Neural progenitor cell (in vitro differentiated cells): ENCODE measurements at places on chromosomes 2 and 18. TPM values are rescaled to one million over a fixed set of nuclear protein-coding genes. Genes with fewer than 3 reads are reported as not detected.
A peak's percentile ranks its signal among the peaks of the same experiment; 100 is the strongest.

G6PC2 gene
- total RNA-seq, result not detected in 2 replicates

DNA sequence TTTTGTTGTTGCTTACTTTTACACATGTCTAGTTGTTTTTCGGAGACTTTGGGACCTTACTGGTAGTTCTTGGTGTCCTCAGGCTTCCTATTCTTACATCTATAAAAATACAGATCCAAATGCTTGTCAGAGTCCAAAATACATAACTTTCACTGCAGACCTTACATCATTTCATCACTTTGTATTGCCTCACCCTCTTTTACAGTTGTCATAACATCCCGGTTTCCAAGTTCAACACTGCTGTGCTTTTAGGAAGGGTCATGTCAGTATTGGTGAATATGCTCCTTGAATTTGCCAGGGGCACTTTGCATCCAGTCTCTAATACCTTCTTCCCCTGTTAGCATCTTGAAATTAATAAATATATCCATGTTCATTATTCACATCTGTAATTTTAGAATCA, 518.2 kb upstream of the RAB12 start:
- no peak overlapping the region for H3K4me3 ChIP-seq
- H3K36me3 ChIP-seq, result no peaks in the 10 kb centered on the region

ANO7 gene
- total RNA-seq, result 1.8 TPM in 1 of 2 replicates, not detected in the other

DNA sequence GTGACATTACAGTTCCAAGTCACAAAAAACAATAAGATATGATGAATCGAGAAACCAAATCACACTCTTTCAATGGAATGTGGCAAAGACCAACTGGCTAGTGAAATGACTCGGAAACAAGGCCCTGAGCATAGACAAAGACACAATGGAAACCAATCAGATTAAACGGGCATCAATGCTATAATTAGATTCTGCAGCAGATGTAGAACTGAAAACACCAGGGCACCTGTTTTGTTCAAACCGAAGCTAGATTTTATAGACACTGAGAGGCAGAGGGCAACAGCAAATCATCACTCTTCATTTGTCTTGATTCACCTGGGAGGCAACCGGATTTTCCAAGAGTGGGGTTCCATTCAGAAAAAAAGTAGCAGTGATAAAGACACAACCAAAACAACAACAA, 92.8 kb upstream of the BARD1 start:
- no peaks in the 10 kb centered on the region for H3K27me3 ChIP-seq
- H3K4me1 ChIP-seq, result peaks cover 21% of the 10 kb centered on the region
- H3K4me3 ChIP-seq, result peak overlapping the region; percentile 10
- DNase-seq, result peak; percentile 80

GRCh38 chr2:120712180-120712681, 23.4 kb upstream of the GLI2 start:
- H3K4me1 ChIP-seq, result peaks cover 10% of the 10 kb centered on the region
- H3K27ac ChIP-seq, result no peak overlapping the region
- no peak overlapping the region for H3K4me3 ChIP-seq
- H3K27me3 ChIP-seq, result peaks cover 59% of the 10 kb centered on the region
- no peak for DNase-seq
- no peaks in the 10 kb centered on the region for H3K36me3 ChIP-seq

LRRC30 gene
- not detected in 2 replicates for total RNA-seq

LYPD6B gene
- 0.34 TPM in 1 of 2 replicates, not detected in the other for total RNA-seq

DNA sequence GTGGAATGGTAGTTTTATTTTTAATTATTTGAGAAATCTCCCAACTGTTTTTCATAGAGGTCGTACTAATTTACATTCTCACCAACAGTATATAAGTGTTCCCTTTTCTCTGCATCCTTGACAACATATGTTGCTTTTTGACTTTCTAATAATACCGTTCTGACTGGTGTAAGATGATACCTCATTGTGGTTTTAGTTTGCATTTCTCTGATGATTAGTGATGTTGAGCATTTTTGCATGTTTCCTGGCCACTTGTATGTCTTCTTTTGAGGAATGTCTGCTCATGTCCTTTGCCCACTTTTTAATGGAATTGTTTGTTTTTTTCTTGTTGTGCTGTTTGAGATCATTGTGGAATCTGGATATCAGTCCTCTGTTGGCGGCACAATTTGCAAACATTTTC, 242.5 kb downstream of the ZNF521 start:
- H3K36me3 ChIP-seq, result peaks cover 9% of the 10 kb centered on the region
- no peaks in the 10 kb centered on the region for H3K27me3 ChIP-seq
- no peak for DNase-seq

- no peak overlapping the region for H3K27ac ChIP-seq
- no peak overlapping the region for H3K4me3 ChIP-seq
- no peak for DNase-seq
Observed at GRCh38 chr18:35335866-35336265, 8.4 kb downstream of the ZNF24 start.

GRCh38 chr2:142767847-142768246, 109.6 kb upstream of the KYNU start:
- no peaks in the 10 kb centered on the region for H3K36me3 ChIP-seq
- no peak overlapping the region for H3K27ac ChIP-seq
- H3K27me3 ChIP-seq, result no peaks in the 10 kb centered on the region

GRCh38 chr2:27356056-27356381, 545 bp downstream of the GTF3C2 start:
- H3K27me3 ChIP-seq, result no peaks in the 10 kb centered on the region
- peak overlapping the region; percentile 68 for H3K4me3 ChIP-seq
- peak overlapping the region; percentile 94 for H3K27ac ChIP-seq
- H3K4me1 ChIP-seq, result peaks cover 5% of the 10 kb centered on the region

GRCh38 chr2:118864207-118864606, 16.8 kb upstream of the EN1 start:
- H3K36me3 ChIP-seq, result no peaks in the 10 kb centered on the region
- H3K27ac ChIP-seq, result no peak overlapping the region
- DNase-seq, result no peak
- peaks cover 67% of the 10 kb centered on the region for H3K27me3 ChIP-seq

GRCh38 chr2:834233-834632, 116.4 kb upstream of the SNTG2 start:
- no peaks in the 10 kb centered on the region for H3K36me3 ChIP-seq
- H3K4me3 ChIP-seq, result no peak overlapping the region
- no peaks in the 10 kb centered on the region for H3K27me3 ChIP-seq
- H3K27ac ChIP-seq, result no peak overlapping the region

DNA sequence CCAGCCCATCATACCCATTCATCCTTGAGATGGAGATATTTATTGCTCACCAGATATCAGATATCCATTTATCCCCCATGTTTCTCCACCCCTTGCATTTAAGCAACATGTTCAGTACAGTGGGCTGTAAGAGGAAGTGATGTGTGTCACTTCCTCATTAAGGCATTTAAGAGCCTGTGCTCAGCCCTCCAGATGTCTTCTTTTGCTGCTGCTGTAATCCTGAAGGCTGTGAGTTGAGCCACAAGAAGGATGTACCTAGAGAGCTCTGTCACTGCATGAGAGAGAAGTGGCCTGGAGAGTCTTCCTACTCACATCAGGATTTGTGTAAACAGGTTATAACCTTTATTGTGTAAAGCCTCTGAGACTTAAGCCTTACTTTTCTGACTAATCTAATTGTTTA, 151.8 kb upstream of the UNC80 start:
- H3K27ac ChIP-seq, result peak overlapping the region; percentile 26
- H3K27me3 ChIP-seq, result no peaks in the 10 kb centered on the region
- peaks cover 55% of the 10 kb centered on the region for H3K4me1 ChIP-seq
- peak; percentile 31 for DNase-seq

DNA sequence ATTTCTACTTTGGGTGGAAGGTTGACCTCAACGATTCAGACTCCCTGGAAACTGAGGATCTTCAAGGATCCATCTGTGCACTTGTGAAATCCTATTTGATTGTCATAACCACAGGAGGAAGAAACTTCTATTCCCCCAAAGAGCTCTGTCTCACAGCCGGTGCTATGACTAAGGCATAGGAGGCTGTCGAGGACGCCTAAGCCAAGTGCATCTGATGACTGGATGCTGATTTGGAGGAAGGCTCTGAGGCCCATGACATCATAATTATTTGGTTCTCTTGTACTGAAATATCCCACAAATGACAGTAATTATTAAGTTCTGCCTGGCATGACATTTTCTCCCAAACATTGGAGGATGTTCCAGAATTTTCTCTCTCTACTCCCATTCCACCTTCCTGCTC, 13.8 kb upstream of the KCNF1 start:
- H3K36me3 ChIP-seq, result no peaks in the 10 kb centered on the region
- no peaks in the 10 kb centered on the region for H3K27me3 ChIP-seq
- no peak for DNase-seq
- H3K4me3 ChIP-seq, result no peak overlapping the region

QPCT gene
- 0.19 TPM in 1 of 2 replicates, not detected in the other for total RNA-seq
